ENCODE measurements at places on chromosomes 11 and 22.
A peak's percentile ranks its signal among the peaks of the same experiment; 100 is the strongest.

- DNase-seq, result no peak
Observed at GRCh38 chr11:72327606-72328005, 83.6 kb upstream of the PHOX2A start.

GRCh38 chr11:1779034-1779805 is 15.5 kb upstream of the CTSD start:
- DNase-seq, result no peak

GRCh38 chr11:76654298-76654851 is 16.2 kb downstream of the LRRC32 start:
- DNase-seq, result no peak

- DNase-seq, result no peak
Observed at GRCh38 chr11:83041126-83041525, 30.6 kb downstream of the RAB30 start.

DNA sequence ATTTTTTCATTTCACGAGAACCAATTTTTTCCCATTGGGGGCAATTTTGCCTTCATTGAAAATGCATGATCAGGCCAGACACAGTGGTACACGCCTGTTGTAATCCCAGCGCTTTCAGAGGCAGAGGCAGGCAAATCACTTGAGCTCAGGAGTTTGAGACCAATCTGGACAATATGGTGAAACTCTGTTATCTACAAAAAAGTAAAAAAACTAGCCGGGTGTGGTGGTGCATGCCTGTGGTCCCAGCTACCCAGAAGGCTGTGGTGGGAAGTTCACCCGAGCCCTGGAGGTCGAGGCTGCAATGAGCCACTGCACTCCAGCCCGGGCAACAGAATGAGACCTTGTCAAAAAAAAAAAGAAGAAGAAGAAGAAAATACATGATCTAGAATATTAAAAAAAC is 19.2 kb upstream of the UPK3A start:
- no peak for DNase-seq

DNA sequence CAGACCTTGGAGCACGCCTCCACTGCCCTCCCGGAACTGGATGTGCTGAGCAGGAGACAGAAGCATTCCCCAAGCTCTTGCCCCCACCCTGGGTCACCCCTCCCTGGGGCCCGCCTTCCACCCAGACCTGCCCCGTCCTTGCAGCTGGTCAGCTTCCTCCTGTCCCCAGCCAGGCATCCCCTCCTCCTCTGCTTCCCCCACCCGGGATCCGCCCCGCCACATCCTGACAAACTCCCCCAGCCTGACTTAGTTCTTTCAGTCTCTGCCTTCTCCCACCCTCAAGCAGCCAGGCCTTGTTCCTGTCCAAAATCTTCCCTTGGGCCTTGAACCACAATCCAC is 1.1 kb upstream of the PLXNB2 start:
- no peak for DNase-seq

DNA sequence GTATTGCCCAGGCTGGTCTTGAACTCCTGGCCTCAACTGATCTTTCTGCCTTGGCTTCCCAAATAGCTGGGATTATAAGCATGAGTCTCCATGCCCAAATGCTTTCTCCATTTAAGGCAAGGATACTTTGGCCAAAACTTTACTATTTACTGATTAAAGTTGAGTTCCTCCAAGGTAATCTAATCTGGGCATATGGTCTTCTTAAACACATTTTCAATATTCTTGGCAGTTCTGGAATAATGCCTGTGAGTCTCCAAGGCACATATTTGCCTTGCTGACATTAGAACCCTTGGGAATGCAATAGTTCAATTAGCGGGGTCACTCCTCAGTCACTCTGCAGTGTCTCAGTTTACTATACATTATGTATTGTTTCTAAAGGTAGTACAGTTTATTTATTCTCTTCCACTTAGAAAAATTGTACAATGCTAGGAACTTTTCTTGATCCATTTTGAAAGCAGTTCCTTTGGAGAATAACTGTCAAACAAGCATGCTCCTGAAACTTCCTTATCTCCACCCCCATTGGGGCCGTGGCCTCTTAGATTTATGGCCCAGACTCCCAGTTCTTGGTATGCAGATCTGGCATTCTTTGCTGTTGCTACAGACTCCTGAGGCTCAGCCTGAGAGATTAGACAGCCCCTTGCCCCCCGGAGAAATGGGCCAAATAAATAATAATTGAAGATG is 13.1 kb upstream of the RAB38 start:
- DNase-seq, result no peak

DNA sequence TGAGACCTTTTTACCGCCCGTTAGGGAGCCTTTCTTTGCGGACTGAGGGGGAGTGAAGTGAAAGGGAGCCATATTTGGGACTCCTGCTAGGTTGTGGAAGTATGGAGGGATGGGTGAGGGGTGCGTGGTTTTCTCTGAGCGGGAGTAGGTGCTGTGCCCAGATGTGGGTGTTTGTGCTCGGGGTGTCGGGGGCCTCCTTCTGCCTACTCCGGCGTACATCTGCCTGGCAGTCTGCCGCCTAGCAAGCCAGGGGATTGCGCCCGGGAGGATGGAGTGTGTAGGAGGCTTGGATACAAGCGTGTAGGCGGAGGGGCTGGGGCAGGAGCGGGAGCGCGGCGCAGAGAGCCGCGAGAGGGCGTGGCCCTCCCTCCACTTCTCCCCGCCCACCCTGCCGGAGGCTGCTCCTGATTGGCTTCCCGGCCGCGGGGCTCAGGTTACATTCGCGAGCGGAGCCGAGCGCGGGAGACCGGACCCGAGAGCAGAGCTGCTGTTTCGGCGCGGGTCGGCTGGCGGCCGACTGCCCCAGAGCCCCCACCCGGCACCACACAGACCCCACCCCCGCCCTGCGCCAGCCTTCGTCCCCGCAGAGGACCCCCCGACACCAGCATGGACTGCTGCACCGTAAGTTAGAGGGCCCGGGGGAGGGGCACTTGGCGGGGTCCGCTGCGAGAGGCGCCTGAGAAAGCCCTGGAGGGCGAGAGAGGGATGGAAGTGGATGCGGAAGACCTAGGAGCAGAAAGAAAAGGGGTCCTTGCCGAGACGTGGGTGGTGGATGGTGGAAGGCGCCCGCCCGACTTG is at the start of gene NRGN:
Gene NRGN (plus strand): TSS at position 464 of the 798 bp plus-strand sequence. CDS start 143 bp downstream, at position 607.
- peak; percentile 59 for DNase-seq

DNA sequence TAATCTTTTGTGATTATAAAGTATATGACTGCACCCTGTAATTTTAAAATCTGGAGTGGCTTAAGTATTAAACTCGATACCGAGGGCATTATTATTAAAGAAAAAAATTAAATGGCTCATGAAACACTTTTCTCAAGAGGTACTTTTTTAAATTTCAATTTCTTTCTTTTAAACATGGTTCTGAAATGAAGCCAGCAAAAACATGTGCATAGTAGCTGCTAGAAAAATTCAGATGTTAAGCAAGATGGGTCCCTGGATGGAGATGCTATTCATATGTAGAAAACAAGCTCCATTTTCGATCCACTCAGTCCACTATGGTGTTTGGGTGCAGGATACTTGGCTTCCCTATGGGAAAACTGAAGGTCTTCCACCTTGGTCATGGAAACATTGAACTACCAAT is 189.5 kb downstream of the PGR start:
- DNase-seq, result no peak

DNA sequence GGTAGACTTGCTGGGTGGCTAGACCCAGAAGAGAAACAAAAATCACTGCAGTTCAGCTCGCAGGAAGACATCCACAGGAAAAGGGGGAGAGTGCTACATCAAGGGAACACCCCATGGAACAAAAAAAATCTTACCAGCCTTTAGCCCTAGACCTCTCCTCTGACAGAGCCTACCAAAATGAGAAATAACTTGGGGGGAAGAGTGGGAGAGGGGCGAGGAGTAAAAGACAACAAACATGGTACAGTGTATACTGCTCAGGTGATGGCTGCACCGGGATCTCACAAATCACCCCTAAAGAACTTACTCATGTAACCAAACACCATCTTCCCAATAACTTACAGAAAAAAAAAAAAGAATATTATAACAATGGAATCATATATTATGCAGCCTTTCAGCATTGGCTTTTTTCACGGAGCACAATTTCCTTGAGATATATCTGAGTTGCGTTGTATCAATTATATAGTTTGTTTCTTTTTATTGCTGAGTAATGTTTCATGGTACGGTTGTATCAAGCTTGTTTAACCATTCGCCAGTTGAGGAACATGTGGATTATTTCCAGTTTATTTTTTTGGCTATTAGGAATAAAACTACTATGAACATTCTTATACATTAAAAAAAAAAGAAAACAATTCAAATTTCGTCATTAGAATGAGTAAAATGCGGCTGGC is 90.9 kb downstream of the ZNF280B start:
- DNase-seq, result no peak

Data from stimulated activated CD8-positive, alpha-beta memory T cell treated with anti-CD3 and anti-CD28 coated beads, Interleukin-15, amount 100 ng/mL, for 24 hours (primary cell).